ENCODE measurements at places on chromosomes 7 and 10.
A peak's percentile ranks its signal among the peaks of the same experiment; 100 is the strongest.

- DNase-seq = peak; percentile 81
Observed at GRCh38 chr7:37448636-37449361, at the start of gene ELMO1. ELMO1 (minus strand) TSS chr7:37448864; CDS start chr7:37342690, 106,174 bp downstream.

DNA sequence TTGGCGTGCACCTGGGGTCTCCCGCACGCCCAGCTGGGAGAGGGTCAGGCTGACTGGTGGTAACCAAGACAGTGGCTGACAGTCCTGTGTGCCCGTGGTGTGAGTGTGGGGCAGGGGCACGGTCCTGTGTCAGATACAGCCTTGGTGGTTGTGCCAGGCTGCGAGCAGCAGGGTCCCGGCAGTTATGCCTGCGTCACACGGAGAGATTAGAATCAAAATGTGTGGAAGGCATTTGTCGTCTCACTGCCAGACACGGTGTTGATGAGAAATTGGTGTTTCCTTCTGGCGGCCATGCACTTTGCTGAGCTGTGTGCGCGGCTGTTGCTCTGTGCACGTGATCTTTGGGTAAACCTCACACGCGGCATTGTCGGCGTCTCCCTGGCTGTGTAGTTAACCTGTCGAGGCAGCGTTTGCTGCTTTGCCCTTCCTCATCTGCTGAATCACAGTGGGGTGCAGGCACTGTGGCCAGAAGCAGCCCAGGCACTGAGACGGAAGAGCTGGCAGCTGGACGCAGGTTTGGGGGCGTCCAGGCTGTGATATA is 87.7 kb downstream of the NKX6-2 start:
- DNase-seq = no peak

GRCh38 chr10:131899695-131900349 is 986 bp upstream of the PPP2R2D start:
- no peak for DNase-seq

DNA sequence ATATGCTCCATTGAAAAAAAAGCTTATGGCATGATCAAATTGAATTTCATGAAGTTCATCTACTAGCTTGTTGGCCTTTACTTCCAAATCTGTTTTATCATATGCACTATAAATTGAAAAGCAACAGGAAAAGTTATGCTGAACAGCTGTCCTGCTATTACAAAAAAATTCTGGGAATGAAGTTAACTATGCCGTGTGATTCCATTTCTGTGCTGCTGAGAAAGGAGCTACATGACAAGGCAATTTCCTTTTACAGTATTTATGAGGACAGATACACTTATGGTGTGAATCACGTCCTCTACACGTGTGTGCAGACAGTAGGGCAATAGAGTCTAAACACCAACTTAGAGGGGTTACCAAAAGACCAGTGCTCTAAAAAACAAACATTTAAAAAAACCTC is 426.5 kb upstream of the AKR1E2 start:
- DNase-seq = no peak

- DNase-seq = no peak
Observed at GRCh38 chr7:15838265-15838664, 151.8 kb upstream of the MEOX2 start.

DNA sequence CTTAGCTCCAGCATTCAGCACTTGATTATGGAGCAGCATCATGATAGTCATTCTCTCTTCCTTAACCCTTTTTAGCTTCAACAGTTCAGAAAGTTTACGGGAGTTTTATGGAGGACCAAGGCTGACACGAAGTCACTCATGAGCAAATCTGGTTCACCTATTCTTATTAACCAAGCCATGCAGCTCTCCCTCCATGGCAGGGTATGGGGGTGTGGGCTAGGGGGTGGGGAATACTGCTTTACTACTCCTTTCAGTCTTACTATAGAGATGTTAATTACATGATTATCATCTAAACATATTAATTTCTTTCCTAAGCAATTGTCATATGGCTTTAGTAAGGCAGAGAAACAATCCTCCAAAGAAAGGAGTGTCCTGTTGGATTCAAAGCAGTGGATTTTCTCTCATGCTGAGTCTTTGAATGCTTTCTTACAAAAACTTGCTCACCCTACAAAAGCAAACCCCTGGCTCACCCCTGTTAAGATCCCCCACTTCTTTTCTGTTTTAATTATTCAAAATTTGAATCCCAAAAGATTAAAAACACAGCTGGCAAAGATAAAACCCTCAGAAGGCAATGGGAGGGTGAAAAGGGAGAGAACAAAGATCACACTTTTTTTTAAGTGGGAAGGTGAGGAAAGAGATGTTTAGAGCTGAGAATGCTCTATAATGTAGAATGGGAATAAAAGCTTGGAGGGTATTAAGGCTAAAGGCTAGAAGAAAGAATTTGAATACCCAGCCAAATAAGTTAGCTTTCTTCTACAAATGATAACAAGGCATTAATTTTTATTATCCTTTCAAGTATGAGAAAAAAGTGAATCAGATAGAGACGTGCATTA is 46.4 kb upstream of the SEMA3E start:
- no peak for DNase-seq

DNA sequence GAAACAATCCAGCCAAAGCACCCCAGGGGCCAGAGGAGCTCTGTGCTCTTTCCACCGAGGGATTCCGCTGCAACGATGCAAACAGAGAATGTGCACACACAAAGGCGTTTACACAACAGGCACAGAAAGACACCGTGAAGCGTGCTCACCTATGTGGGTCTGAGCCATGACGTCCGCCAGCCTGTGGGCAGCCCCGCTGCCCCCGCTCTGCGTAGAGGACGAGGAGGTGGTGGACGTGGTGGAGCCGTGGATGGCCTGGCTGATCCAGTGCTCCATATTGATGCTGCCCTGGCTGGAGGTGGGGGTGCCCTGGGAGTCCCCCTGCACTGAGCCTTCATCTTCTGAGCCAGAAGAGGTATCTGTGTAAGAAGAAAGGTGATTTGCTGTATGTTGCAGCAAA is 266.8 kb downstream of the DIP2C start:
- DNase-seq = no peak

DNA sequence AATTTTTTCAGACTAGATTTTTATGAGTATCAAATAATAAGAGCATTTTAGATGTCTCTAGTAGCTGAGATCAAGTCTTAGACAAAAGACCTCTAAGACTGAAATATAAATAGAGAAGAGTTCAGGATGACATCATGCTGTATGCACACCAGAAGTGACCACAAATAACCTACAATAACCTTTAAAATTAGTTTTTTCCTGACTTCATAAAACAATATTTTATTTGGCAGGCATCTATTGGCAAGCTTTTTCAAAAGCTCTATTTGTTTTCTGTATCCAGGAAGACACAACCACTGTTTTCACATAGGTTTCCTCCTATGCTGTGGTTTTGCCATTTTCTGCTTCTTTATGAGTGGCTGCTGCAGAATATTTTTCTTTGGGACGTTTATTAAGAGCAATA is 359.1 kb downstream of the CRPPA start:
- no peak for DNase-seq

GRCh38 chr7:77461842-77462241 is 45.7 kb upstream of the GSAP start:
- no peak for DNase-seq

- DNase-seq = no peak
Observed at GRCh38 chr10:58771863-58772262, 259.2 kb downstream of the BICC1 start.

- no peak for DNase-seq
Observed at GRCh38 chr7:21076574-21076973, 289.9 kb upstream of the SP8 start.

GRCh38 chr10:11232222-11232961 is 214.7 kb downstream of the CELF2 start:
- no peak for DNase-seq

GRCh38 chr7:82131215-82131614 is 312.4 kb downstream of the CACNA2D1 start:
- no peak for DNase-seq

DNA sequence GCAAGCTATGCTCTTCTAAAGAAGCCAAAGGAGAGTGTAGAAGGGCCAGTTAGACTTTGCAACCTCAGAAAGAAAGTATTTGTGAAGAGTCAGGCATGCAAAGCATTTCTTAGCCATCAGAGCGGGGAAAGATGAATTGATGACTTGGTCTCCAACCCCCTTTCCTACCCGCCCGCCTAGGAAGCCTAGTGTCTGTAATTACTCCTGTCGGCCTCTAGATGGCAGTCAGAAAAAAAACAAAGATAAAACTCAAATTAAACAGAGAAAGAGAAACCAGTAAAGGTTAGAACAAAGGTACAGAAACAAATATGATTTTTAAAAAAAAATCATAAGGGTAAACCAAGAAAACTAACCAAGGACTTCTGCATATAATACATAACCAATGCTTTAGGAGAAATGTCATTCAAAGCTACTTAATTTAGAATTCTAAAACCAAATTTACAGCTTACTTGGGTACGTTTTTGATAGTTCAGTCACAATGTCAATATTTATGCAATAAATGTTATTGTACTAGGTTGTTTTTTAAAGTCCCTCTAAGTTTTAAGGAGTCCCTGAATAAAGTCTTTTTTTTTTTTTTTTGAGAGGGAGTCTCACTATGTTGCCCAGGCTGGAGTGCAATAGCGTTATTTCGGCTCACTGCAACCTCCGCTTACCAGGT is 97.6 kb downstream of the LYZL1 start:
- DNase-seq = no peak

- no peak for DNase-seq
Observed at GRCh38 chr10:119368581-119368980, 161.2 kb downstream of the GRK5 start.

DNA sequence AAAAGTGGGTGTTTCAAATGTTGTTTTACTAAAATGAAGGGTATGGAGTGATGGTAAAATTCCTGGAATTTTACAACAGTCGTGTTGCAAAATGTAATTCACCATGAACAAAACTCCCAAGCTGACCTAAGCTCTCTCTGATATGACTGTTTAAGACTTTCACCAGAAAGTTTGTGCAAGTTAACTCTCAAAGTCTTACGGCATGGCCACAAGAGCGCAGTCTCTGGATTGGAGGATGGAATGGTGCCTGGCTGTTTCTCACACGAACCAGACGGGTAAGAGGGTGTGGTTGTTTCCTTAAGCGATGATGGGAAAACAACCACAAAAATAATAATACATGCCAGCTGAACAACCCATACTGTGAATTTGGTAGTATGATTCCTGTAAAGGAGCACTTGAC is 662.5 kb downstream of the KCNMA1 start:
- no peak for DNase-seq

DNA sequence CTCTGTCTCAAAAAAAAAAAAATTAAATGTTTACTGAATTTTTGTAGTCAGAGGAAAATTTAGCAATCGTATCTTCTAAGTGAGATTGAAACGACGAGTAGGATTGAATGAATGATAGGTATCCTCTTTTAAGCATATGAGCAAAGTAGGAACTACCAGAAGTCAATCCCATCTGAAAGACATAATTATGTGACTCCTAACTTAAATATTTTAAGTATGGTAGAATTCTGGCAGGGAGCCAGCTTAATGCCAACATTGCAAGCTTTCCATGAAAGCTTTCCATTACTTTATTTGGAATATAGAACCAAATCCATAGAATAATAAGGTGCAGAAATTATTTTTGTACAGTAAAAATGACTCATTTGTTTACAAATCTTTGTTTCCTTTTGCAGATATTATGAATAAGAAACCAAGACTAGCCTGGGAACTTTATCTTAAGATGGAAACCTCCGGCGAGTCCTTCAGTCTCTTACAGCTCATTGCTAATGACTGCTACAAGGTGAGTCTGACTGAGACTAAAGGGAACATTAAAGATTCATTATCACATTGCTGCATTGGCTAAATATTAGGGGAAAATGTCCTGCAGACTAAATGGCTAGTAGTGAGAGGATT is 50.2 kb upstream of the UBN2 start:
- DNase-seq = no peak

GRCh38 chr10:317271-317769 is 182.1 kb downstream of the ZMYND11 start:
- DNase-seq = peak; percentile 42

DNA sequence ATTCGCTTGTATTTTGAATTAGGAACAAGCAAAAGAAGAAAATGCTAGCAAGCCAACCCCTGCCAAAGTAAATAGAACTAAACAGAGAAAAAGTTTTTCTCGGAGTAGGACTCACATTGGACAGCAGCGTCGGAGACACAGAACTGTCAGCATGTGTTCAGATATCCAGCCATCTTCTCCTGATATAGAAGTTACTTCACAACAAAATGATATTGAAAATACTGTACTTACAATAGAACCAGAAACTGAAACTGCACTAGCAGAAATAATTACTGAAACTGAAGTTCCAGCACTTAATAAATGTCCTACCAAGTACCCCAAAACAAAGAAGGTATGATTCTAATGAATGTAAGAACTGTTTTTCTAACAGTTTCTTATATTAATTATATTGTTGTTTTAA is 87.9 kb downstream of the KMT2E start:
- no peak for DNase-seq

- no peak for DNase-seq
Observed at GRCh38 chr7:82609746-82610145, 166.2 kb upstream of the CACNA2D1 start.

- no peak for DNase-seq
Observed at GRCh38 chr7:131218727-131219128, 108.9 kb upstream of the MKLN1 start.

DNA sequence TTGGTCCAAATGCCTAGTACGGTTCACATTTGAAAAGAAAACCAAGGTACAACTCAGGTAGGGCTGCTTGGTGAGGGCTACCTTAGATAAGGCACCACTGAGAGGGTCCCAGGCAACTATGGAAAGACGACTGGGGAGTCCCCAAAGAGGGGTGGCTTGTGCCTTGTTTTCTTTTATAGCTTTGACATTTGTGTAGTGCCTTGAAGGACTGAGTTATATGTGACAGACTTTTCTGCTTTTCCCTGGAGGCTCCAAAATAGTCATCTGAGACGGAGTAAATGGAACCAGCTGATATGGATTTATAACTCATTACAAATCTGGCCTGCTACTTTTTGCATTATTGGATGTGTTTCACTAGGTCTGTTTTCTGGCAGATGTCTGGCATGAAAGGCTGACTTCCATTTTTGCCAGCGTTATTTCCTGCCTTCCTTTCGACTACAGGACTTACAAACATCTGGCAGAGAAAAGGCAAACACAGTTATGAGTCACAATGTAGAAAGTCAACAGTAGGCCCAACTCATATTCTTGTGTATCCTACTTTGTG is 88.2 kb upstream of the IMMP2L start:
- no peak for DNase-seq

GRCh38 chr7:158595068-158595467 is 7.4 kb upstream of the PTPRN2 start:
- no peak for DNase-seq

DNA sequence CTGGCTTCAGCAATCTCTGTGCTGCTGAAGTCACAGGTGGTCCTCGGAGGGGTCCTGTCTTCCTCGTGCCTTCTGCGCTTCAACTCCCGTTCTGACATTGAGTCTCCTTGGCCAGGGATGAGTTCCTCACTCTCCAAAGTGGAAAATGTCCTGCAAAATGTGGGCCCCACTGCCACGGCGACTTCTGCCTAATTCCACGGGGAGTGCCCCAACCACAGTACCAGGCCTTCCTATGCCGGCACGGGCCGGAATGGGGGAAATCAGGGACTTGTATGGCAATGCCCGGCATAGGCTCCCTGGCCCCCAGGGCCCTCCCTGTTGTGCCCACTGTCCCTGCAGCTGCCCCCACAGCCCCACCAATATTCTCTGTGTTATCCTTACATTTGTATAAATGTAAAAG is 420.5 kb downstream of the TCERG1L start:
- no peak for DNase-seq

- no peak for DNase-seq
Observed at GRCh38 chr10:110363572-110364411, 59.1 kb upstream of the SMNDC1 start.

- DNase-seq = no peak
Observed at GRCh38 chr7:134787720-134788119, 8.3 kb downstream of the CALD1 start.

Data from activated B cell treated with CpG ODN at 0.5 μM for 24 hours (primary cell).